ENCODE measurements at places on chromosomes 3 and 15.

DNA sequence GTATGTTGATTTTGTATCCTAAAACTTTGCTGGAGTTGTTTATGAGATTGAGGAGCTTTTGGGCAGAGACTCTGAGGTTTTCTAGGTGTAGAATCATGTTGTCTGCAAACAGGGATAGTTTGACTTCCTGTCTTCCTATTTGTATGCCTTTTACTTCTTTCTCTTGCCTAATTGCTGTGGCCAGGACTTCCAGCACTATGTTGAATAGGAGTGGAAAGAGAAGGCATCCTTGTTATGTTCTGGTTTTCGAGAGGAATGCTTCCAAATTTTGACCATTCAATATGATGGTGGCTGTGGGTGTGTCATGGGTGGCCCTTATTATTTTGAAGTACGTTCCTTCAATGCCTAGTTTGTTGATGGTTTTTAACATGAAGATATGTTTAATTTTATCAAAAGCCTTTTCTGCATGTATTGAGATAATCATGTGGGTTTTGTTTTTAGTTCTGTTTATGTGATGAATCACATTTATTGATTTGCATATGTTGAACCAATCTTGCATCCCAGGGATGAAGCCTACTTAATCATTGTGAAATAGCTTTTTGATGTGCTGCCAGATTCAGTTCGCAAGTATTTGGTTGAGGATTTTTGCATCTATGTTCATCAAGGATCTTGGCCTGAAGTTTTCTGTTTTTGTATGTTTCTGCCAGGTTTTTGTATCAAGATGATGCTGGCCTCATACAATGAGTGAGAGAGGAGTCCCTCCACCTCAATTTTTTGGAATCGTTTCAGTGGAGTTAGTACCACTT lies 188.1 kb downstream of the MINAR1 start:
- DNase-seq = no peak

GRCh38 chr3:10366651-10367101 lies 45.8 kb upstream of the SEC13 start:
- DNase-seq = peak; percentile 71

- no peak for DNase-seq
Observed at GRCh38 chr3:127585813-127586413, 4.6 kb downstream of the TPRA1 start.

DNA sequence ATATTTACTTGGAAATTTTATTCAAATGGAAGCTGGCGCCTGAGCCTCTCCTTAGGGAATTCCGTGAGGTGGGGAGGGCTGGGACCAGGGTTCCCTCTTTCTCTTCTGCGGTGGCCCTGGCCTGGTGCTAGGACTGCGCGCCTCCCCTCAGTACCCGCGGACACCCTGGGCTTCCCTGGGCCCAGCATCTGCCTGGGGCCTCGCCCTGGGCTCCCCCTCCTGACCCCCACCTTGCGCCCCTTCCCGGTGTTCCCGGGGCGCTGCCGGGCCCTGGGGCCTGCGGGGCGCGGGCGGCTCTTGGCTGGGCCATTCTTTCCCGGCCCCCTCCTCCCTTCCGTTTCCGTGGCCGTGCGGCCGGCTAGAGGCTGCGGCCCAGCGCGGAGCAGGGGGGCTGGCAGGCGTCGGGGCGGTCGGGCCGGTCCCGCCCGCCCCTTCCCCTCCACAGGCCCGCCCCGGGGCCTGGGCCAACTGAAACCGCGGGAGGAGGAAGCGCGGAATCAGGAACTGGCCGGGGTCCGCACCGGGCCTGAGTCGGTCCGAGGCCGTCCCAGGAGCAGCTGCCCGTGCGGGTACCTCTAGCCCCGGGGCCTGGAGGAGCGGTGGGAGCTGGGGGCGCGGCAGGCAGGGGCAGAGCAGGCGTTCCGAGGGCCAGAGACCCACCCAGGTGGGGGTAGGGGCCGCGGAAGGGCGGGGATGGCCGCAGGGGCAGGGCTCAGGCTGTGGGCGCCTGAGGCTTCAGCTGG lies at the start of gene FES:
FES (plus strand) TSS at position 529 of the 743 bp plus-strand sequence. CDS start 542 bp downstream, outside the sequence.
- DNase-seq = no peak

- DNase-seq = no peak
Observed at GRCh38 chr15:67806536-67806935, 18.8 kb upstream of the SKOR1 start.

DNA sequence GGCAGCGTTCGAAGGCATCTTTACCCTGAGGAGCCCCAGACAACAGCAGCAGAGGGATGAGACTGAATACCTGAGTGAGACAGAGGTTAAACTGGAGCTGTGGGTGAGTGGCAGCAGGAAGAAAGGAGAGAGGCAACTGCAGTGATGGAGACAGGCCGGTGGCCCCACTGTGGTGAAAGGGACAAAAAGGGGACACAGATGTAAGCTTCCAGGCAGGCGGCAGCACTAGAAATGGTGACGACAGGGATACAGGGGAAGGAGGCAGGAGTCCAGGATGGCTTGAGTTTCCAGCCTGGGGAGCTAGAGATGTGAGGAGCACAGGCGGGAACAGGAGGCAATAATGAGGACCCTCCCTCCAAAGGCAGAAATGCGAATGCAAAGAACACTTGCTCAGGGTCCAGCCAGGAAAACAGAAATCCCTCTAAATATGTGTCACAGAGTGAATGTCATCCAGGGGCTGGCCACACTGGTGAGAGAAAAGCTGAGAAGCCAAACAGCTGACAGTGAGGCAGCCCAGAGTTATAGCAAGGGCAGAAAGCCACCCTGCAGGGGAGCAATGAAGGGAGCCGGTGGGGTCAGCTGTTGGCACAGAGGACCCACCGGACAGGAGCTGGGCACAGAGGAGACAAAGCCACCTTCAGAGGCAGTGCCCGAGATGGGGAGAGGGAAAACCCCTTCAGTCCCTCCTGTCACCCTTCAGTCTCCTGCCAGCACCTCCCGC lies 70.1 kb downstream of the TBC1D2B start:
- no peak for DNase-seq

DNA sequence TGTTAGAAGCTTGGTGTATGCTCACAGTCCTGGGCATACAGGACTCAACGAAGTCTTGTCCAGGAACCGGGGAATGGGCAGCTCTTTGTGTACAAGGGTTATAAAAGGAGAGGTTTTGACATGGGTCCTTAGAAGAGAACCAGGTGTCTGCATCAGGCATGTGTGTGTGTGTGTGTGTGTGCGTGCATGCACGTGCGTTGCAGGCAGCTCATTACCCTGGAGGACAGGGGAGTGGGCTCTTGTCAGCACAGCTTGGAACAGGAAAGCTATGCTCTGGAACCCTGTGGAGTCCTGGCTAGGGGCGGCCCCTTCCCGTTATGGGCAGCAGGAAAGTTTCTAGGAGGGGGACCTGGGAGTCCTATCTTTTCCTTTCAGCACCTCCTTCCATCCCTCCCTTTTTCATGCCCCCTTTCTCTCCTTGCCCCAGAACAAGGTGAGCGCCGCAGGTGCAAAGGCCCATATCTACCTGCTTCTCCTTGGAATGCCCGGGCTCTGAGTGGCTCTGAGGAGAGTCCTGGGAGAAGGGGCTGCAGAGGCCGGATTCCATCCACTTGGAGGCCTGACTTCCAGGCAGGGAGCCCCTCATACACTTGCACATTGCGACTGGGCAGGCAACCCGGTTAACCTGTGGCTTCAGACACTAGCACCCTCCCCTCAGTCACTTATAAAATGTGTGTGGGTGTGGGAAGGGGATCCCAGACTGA lies 33.9 kb upstream of the LCTL start:
- no peak for DNase-seq

- DNase-seq = no peak
Observed at GRCh38 chr15:36748366-36749115, 169.1 kb downstream of the CDIN1 start.

- DNase-seq = no peak
Observed at GRCh38 chr3:17844236-17844635, 101.8 kb upstream of the TBC1D5 start.

GRCh38 chr15:80464951-80465625 lies 60.9 kb downstream of the ARNT2 start:
- no peak for DNase-seq

DNA sequence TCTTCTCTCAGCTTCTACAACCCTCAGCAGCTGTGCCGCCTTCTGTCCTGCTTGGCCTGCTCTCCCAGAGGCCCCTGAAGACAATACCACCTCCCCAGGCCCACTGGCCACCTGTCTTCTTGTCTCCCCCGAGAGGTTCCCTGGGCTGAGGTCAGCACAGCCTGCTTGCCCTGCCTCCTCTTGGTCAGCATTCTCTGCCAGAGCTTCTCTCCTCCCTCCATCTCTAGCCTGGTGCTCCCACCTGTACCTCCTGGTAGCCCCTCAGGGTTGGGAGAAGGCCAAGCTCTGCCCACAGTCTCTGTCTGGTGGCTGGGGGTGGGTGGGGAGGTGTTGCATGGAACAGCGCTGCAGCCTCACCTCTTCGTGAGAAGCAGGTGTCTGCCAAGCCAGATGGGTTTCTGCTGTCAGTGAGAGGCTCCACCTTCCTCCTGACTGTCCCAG lies 5.6 kb upstream of the ISLR start:
- no peak for DNase-seq

- no peak for DNase-seq
Observed at GRCh38 chr15:79064496-79064895, 26.1 kb downstream of the RASGRF1 start.

GRCh38 chr3:60574046-60574769 lies 677.0 kb downstream of the FHIT start:
- no peak for DNase-seq

DNA sequence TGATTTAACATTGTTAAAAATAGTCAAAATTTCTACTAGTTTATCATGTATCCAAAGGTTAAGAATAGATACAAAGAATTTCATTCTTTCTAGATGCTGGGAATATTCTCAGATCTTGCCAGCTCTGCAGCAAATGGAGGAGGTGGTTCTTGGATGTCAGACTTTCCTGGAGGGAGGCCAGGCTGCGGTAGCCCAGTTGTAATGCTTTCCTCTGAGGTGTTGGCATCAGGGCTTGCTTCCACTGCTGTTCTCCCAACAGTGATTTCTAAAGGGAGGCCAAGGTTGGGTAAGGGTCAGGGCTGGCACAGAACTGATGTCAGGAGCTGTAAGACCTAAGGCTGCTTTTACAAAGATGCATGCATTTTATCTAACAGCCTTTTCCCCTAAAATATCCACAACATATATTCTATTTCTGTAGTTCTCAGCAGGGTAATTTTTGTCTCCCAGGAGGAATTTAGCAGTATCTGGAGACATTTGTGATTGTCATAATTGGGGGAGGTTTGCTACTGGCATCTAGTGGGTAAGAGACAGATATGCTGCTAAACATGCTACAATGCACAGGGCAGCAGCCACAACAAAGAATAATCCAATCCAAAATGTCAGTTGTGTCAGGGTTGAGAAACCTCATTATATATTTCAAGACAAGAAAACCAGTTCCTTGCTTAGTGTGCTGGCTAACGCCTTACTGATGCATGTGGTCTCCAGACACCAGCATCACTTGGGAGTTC lies 42.0 kb upstream of the SPTSSB start:
- DNase-seq = no peak

DNA sequence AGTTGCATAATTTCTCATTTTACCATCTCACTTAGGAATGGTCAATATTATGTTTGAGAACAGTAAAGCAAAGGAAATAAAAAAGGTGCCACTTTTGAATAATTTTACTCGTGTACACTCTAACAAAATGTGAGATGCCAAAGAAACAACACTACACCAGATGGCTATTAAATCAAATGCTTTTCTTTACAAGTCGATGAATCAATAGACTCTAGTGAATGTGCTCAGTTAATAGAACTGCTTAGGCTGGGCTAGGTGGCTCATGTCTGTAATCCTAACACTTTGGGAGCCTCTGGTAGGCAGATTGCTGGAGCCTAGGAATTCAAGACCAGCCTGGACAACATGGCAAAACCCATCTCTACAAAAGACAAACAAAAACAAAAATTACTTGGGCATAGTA lies 87.9 kb downstream of the ZNF609 start:
- no peak for DNase-seq

DNA sequence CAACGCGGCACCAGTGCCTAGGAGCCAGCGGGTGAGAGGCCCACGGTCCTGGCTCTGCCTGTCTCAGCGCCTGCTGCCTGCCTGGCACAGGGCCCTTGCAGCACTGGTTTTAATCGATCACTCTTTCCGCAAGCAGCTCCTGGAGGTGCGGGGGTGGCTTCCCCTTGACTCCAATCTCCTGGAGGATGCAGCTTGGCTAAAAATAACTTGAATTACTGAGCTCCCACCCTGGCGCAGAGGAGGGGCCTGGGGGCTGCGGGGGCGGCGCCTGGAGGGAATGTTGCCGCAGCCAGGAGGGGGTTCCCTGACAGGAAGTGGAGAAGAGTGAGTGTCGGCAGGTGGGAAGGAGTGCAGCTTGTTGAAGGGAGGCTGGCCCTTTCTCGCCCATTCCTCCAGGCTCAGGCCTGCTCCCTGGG lies 9.9 kb upstream of the RPL29 start:
- DNase-seq = no peak

Measured in 8988T (cell line).